ENCODE measurements at places on chromosomes 5 and 9. TPM values are rescaled to one million over a fixed set of nuclear protein-coding genes. Genes with fewer than 3 reads are reported as not detected.

The SPEF2 gene
- total RNA-seq = 19.1 TPM

The NIPSNAP3A gene
- total RNA-seq = 27.9 TPM

- no peak overlapping the region for H3K4me3 ChIP-seq
- no peaks in the 10 kb centered on the region for H3K27me3 ChIP-seq
- no peaks in the 10 kb centered on the region for H3K4me1 ChIP-seq
- H3K36me3 ChIP-seq = no peaks in the 10 kb centered on the region
- no peak overlapping the region for H3K27ac ChIP-seq
Measured at GRCh38 chr9:93900971-93901861, 53.9 kb downstream of the BARX1 start.

DNA sequence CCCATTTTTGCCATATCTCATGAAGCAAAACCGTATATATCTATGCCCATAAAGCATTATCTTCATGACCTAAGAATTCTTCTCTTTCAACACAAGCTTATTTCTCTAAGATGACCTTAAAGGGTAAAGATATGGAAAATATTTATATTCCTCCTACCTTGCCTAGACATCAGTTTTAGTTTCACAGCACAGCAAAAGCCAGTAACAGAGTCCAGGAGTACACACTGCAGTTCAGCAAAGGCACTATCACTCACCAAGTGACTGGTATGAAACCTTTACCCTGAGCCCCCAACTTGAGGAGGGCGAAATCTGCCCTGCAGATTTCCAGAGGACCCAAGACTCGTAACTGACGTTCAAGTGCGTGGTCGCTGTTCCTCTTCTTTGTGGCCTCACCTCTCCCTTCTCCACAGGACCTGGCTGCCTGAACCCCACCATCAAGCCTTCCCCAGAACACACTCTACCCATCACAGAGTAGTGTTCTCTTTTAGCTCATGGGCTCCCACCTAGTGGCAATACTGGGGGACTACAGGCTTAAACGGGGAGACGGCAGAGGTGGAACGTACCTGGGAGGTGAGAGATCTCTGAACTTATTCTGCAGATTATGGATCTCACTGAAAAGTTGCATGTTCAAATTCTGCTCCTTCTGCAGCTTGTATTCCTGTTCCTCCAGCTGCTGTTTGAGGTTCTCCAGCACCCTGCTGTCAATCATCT lies 141.0 kb downstream of the CDK5RAP2 start:
- no peak overlapping the region for H3K27ac ChIP-seq
- no peak for DNase-seq
- no peaks in the 10 kb centered on the region for H3K27me3 ChIP-seq
- no peaks in the 10 kb centered on the region for H3K4me1 ChIP-seq
- H3K4me3 ChIP-seq = no peak overlapping the region
- H3K36me3 ChIP-seq = peaks cover 15% of the 10 kb centered on the region

DNA sequence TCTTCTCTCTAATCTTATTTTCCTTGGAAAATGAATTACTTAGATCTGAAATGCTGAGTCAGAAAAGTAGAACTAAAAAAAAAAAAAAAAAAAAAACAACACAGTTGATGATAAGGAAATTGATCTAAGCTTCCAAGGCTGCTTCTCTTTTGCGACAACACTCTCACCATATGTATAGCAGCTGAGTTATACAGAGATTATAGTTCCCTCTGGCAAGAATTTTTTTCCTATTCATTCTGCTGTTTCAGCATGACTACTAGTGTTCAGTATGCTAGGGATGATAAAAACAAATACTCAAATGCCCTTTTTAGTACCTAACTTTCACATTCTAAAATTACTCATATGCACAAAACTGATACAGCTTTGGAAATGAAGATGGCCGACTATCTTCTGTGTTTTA lies 267.3 kb downstream of the MLLT3 start:
- no peak for DNase-seq
- no peaks in the 10 kb centered on the region for H3K27me3 ChIP-seq
- H3K4me3 ChIP-seq = no peak overlapping the region
- no peaks in the 10 kb centered on the region for H3K36me3 ChIP-seq
- H3K4me1 ChIP-seq = peaks cover 6% of the 10 kb centered on the region
- H3K27ac ChIP-seq = no peak overlapping the region

GRCh38 chr9:115413766-115414382 lies 295.9 kb upstream of the TNC start:
- no peaks in the 10 kb centered on the region for H3K27me3 ChIP-seq
- no peak overlapping the region for H3K27ac ChIP-seq
- DNase-seq = no peak
- no peak overlapping the region for H3K4me3 ChIP-seq
- H3K36me3 ChIP-seq = no peaks in the 10 kb centered on the region

GRCh38 chr9:137493364-137494103 lies 34.4 kb upstream of the NSMF start:
- no peak overlapping the region for H3K27ac ChIP-seq
- H3K36me3 ChIP-seq = no peaks in the 10 kb centered on the region
- no peaks in the 10 kb centered on the region for H3K27me3 ChIP-seq
- no peak overlapping the region for H3K4me3 ChIP-seq
- H3K4me1 ChIP-seq = no peaks in the 10 kb centered on the region

DNA sequence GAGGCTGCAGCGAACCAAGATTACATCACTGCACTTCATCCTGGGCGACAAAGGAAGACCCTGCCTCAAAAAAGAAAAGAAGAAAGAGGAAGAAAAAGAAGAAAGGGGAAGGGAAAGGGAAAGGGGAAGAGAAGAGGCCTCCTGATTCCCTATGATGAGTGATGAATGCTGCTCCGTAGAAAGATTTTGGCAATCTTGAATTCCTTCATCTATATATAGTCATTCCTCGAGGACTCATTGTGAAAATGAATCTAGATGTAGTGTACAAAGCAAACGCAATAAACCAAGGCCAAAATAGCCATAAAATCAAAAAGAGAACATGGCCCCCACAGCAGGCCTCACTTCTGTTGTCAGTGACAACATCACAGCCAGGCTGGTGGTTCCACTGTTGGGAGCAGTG lies 218.0 kb downstream of the DCP2 start:
- H3K4me3 ChIP-seq = no peak overlapping the region
- no peaks in the 10 kb centered on the region for H3K27me3 ChIP-seq
- no peaks in the 10 kb centered on the region for H3K4me1 ChIP-seq
- H3K27ac ChIP-seq = no peak overlapping the region
- DNase-seq = no peak
